ENCODE measurements at places on chromosomes 12 and 14.
A peak's percentile ranks its signal among the peaks of the same experiment; 100 is the strongest.

- DNase-seq: no peak
These were observed 90.9 kb downstream of the GALNT9 start for GRCh38 chr12:132238488-132238854.

DNA sequence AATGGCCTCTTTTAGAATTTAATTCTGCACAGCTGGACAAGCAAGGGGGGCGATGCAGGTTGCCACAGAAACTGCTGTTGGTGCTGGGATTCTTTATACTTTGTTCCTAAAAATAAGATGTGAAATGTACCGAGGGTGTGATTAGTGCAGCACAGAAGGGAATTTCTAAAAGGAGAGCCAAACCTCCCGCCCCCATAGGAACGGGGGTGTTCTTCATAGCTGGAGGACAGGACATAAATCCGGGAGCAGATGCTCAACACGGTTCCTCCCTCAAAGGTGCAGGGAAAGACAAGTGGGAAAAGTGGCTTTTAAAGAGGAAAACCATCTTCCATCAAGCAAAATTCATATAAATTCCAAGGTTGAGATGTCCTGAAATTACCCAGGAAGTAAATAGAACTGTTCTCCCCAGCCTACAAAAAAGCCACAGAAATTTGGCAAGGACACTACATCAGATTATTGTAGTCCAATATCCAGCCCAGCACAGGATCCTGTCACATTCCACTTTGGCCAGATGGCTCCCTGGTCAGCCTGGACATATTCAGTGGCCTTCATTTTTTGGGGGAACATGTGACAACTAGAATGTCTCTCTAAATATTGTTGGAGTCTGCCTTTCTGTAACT, 51.4 kb upstream of the TMX1 start:
- no peak for DNase-seq

DNA sequence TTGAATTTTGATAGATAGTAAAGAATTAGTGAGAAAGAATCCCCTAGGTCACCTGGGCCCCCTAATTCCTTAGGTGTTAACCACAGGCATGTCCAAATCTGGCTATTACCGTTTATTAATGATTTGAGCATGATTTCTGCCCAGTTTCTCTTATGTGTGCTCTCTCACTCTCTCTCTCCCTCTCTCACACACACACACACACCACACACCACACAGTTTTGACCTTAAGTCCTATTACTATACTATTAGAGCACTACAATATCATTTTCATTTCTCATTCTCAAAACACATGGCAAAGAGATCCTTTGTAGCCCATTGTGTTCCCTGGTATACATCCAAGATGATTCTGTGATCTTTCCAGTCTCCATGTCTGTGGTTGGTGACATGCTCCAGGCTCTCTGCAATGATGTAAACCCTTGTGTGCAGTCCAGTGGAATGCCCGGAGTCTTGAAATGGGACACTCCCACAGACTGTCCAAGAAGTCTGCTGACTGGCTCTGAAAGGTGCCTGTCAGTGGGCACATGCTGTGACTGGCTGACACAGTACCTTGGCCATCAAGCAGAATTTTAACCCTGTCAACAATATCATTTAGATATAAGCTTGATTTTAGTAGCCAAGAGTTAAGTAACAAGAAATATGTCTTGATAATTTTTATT, 96.2 kb downstream of the FIGNL2 start:
- DNase-seq: no peak

DNA sequence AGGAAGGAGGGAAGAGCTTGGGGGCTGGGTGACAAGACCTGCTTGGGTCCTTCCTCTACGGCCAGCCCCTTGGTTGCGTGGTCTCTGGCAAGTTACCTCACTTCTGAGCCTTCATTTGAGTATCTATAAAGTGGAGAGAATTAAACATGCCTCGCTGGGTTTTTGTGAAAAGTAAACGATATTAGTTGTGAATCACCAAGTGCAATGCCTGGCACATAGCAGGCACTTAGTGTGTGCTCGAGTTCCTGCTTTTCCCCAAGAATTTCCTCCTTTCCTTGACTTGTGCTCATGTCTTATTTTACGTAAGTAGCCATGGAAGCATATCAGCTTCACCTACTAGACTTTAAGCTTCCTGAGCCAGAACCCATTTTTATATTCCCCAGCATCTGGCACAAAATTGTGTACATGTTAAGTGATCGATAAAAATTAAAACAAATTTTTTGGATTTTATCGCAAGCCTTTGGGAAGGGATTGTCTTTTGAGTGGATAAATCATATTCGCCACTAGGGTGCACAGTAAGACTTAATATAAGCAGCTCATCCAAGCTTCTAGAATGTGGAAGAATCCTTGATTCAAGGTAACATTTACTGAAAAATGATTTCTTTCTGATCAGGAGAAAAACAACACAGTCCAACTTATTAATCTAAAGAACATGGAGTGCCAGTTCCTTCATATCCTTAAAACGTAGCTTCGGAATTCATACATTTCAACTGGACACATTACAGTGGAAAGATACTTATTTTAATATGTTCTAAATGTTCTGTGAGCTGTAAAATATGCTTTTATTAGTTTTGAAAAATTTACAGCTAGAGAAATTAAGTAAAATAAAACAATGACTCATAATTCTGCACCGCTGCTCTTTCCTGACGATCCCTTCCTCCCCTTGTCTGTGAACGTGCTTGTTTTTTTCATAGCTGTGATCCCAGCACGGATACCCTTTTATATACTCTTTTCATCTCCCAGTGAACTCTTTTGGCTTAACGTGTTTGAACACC, 62.0 kb downstream of the SLC25A47 start:
- DNase-seq: no peak

GRCh38 chr12:53067993-53068770, 11.0 kb downstream of the SPRYD3 start:
- DNase-seq: no peak

- no peak for DNase-seq
These were observed 284.1 kb downstream of the BTG1 start for GRCh38 chr12:91861554-91861953.

DNA sequence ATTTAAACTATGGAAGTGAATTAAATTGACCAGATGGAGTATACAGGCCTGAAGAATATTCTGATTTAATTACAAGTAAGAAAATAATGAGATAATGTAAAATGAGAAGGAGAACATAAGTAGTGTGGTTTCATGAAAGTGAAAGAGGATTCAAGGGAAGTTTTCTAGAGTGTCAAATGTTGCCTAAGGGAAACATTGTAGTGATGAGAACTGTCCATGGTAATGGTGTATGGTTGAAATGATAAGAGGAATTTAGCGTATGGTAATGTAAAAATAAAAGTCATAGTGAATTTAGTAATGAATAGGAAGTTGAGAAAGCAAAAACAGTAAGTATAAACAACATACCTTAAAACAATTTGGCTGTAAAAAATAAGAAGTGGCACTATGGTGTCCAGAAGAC, 1954.6 kb upstream of the FLRT2 start:
- no peak for DNase-seq

GRCh38 chr14:61145903-61146481, 135.1 kb downstream of the TMEM30B start:
- no peak for DNase-seq

DNA sequence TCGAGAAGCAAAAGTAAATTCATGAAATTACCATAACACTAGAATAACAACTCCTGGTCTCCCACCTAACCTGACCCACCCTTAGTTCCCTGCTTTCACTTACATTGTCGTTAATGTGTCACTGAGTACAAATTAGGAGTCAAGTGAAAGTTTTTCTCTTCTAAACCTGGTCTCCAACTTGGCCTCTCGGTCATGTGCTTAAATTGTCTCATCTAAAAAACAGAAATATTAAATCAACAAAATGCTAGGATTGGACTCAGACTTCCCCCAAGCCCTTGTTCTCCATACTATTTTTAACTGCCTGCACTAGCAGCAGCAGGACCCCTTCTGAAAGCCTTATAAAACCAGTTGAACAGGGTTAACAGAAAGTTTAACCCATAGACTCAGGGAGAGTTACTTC, 1.8 kb upstream of the BTG1 start:
- no peak for DNase-seq

DNA sequence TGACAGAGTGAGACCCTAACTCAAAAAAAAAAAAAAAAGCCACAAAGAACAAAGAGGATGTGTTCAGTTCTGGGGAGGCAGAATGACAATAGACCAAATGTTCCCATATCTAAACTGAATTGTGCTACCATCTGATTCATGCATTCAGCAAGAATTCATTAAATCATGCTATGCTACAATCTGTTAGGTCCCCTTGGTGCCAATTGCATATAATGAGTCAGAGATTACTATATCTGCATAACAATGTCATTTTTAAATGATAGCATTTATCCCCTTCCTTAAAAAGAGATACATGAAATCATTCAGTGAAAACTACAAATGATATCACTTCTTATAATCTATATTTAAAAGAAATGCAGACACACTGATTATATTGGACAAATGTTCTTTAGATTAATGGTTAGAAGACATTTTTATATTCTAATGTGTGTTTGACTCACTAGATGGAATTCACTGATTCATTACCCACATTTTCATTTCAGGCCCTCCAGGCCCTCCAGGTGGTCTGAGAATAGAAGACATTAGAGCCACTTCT, 207.6 kb upstream of the PDZRN4 start:
- no peak for DNase-seq

DNA sequence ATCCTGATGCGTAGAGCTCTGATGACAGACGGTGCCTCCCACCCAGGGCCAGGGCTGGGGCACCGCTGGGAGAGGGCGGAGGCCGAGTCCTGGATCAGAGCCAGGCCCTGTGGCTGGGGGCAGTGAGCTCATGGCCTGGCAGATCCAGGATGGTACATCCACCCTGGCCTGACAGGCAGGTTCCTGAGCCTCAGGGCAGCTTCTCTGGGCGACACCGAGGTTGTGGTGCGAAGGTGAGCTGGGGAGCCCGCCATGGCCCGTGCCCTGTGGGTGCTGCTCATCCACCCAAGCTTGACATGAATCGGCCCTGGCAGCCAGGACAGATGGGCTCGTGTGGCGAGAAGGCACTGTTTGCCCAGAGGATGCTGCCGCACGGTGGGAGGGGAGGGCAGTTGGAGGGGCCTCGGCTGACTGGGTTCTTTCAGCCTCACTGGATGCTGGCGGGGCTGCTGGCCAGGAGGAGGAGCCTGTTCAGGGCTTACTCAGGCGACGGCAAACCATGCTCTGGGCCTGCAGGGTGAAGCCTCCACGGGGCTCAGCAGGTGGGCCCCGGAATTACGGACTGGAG, 16.6 kb downstream of the LRTM2 start:
- no peak for DNase-seq

GRCh38 chr14:64636980-64637429, 67.2 kb upstream of the PLEKHG3 start:
- DNase-seq: no peak

GRCh38 chr14:93493054-93493453, 62.3 kb downstream of the UNC79 start:
- no peak for DNase-seq

- no peak for DNase-seq
These were observed 75.2 kb downstream of the SPRING1 start for GRCh38 chr12:116662612-116663144.

DNA sequence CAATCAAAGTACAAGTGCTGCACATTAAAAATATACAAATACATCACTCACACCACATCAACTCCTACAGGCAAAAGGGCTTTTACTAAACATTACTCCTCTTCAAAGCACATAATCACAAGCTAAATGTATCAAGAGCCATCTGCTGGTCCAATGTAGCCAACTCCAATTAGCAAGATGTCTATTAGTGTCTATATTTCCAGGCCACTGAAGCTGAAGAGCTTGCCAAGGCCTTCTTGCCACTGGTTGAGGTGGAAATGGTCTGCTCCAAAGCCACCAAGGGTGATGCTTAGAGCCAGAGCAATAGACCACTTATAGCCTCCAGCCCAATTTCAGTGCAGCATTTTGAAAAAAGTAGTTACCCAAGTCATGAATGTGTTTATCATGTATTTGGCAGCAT, 54.4 kb downstream of the RASSF9 start:
- DNase-seq: no peak

DNA sequence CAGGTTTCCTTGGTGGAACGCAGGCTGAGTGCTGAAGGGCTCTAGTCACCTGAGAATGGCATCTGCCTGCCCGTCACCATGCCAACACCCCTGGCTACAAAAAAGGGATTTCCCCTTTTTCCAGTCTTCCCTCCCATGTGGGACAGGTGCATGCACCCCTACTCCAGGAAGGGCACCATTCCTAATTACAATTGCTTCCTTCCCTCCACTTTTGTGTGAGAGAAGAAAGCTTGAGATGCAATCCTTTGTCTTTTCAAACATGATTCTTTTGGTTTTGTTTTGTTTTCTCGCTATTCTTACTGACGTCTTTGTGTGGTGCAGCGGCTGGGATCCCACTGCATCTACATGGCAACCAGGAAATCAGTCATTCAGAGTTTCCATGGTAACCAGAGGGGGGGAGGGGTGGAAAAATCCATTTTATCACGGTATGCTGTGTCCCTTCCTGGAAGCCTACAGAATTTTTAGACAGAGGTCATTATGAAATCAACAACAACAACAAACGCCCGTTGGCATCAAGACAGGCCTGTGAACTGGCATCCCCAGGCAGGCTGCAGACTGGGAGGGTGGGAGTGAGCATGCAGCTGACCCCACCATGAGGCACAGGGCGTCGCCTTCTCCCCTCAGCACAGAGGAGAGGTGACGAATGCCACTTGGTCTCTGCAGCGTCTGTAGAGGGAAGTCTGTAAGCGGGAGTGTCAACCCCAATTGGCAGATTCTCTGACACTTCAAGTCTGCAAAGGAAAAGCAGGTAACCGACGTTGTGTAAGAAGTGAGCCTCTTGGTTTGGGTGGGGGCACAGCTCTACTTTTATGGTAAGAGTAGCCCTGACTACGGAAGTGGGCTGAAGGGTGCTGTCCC, 13.6 kb upstream of the GNG2 start:
- DNase-seq: peak; percentile 84

GRCh38 chr12:56948457-56948777, 9.0 kb downstream of the RDH16 start:
- DNase-seq: no peak

DNA sequence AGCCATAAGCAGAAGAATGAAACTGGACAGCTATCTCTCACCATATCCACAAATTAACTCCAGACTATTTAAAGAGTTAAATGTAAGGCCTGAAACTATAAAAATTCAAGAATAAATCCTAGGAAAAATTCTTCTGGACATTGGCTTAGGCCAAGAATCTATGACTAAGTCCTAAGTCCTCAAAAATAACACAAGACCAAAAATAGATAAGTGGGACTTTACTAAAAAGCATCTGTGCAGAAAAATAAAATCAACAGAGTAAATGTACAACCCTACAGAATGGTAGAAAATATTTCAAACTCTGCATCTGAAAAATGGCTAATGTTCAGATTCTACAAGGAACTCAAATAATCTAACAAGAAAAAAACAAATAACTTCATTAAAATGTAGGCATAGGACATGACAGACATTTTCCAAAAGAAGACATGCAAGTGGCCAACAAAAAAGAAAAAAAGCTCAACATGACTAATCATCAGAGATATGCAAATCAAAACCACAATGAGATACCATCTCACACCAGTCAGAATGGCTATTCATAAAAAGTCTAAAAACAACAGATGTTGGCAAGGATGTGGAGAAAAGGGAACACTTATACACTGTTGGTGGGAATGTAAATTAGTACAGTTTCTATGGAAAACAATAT, 61.0 kb upstream of the PPFIA2 start:
- no peak for DNase-seq

GRCh38 chr12:40224439-40225291, at the start of gene LRRK2:
TSS of gene LRRK2 (plus strand) at chr12:40224997. CDS start at chr12:40225132, 135 bp downstream.
- DNase-seq: no peak
